ENCODE measurements at places on chromosomes 16 and 17.

DNA sequence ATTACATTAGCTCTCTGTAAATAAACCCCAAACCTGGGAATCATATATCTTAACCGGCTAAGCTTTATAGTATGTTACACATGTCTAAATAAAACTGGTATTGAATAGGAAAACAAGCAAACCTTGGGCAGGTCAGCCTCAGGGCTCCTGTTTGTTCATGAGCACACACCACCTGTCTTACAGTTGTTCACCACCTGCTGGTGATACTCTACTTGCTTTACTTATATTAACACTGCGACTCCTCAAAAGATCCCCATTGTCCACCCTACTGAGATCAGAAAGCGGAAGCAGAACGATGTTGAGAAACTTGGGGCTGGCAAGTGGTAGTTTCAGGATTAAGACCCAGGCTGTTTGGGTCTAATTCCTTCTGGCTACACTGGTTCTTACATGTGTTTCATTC is 16.4 kb downstream of the CDH13 start:
- DNase-seq: no peak

- DNase-seq: no peak
Measured at GRCh38 chr16:73321853-73322252, 273.9 kb upstream of the ZFHX3 start.

- no peak for DNase-seq
Measured at GRCh38 chr17:43517161-43517560, 29.0 kb downstream of the ETV4 start.

GRCh38 chr17:9101356-9101755 is 80.0 kb downstream of the NTN1 start:
- no peak for DNase-seq

- DNase-seq: no peak
Measured at GRCh38 chr16:86585821-86586611, 7.7 kb downstream of the FOXL1 start.

- no peak for DNase-seq
Measured at GRCh38 chr16:29313559-29314048, 92.9 kb downstream of the NPIPB11 start.

GRCh38 chr16:31487071-31487719 is 4.3 kb downstream of the SLC5A2 start:
- DNase-seq: no peak

GRCh38 chr16:4679850-4680636 is 13.3 kb upstream of the NUDT16L1 start:
- no peak for DNase-seq

DNA sequence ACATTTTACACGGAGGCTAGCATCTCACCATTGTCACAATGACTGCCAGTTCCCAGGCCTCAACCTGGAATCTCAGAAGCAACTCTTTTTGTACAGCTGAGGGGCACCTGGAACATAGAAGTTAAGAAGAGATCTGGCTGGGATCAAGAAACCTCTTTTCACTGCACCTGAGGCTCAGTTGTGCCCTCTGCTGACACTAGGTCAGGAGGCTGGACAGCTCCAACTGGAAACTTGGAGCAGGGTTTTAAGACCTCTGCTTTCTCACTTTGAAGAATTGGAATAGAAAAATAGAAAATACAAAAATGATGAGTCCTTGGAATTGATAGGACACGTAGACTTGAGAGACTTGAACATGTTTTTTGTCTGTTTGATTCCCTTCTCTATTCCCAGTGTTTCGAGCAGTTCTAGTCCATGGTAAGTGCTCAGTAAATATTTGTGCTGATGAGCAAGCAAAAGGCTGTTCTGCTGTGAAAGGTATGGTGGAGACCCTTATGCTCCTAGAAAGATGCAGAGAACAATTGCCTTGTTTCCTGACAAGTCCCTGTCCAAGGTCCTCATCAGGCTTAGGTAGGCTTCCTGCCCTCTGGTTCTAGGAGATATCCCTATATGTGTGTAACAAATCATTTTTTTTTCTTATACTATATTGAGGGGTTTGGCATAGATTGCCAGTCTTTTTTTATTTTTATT is 13.6 kb upstream of the PPM1D start:
- no peak for DNase-seq

Data from activated CD8-positive, alpha-beta memory T cell treated with anti-CD3 and anti-CD28 coated beads for 1 hour (primary cell).